ENCODE measurements at places on chromosomes 2 and 18.

- DNase-seq, result no peak
These were observed 70.6 kb downstream of the DAW1 start for GRCh38 chr2:227942021-227942420.

DNA sequence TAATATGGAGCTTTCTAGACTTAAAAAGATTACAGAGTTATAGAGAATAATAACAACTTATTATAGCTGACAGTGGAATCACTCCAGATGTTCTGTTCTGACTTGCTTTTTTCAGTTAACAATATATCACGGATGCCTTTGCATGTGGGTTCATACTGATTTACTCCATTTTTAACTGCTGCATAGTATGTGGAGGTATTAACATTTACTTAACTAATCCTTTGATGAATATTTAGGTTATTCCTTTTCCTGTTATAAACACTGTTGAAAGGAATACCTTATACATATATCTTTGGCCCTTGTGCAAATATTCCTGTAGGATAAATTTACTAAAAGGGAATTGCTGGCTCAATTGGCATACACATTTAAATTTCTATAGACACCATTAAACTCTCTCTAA lies 33.1 kb upstream of the ZFP36L2 start:
- no peak for DNase-seq

- no peak for DNase-seq
These were observed 971 bp upstream of the FBXO41 start for GRCh38 chr2:73285159-73285739.

GRCh38 chr18:2394684-2395083 lies 176.6 kb downstream of the METTL4 start:
- no peak for DNase-seq

- DNase-seq, result no peak
These were observed 69.5 kb upstream of the ZSWIM2 start for GRCh38 chr2:186918495-186918894.

DNA sequence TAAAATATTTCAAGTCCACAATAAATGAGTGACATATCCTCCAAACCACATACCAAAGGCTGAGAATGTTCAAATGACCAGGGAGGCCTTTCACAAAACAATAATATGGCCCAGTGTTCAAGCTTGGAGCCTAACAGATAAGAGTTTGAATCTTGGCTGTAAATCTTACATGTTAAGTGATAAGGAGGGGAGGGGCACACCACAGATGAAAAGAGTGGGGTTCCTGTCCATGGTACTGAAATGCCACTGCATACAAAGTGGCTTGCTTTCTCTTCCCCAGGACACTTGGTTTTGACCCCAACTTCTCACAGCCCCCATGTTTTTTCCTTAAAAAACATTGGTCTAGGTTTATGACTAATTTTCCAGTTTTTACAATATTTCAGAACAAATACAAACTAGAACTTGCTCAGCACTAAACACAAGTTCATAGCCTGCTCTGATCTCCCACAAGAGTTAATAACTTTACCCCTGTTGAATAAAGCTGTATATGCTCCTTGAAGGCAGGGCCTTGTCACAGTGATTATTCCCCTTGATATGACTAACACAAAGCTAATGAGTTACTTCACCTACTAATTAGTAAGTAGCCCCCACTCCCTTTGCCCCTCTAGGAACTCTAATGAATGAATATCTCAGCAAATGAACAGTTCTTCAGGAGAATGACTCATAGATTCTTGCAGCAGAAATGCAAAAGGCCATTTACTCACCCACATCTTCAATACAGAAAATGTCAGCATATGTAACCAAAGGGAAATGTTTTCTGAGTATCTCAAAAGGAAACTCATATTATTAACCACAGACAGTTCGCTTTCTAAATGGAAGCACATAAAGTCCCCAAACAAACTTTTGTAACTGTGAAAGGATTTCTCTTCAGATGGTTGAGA lies 142.2 kb downstream of the SATB2 start:
- DNase-seq, result no peak

DNA sequence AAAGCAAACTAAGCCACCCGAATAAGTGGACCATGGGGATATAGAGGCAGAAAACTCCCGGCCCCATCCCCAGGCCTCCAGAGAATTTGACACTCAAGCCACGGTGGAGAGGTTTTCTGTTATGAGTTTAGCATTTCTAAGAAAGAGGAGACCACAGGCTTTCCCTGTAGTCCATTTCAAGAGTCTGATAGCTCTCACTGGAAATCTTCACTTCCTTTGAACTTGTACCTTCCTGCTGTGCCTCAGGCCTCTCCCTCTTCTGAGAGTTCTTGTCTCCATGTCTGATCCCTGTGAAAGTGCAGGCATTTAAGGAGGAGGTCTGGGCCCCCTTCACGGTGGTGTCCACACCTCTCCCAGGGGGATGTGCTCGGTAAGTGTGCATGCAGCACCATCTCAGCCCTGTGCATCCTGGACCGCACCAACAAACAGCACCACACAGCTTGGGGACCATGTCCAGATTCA lies 113.7 kb downstream of the BCL2 start:
- DNase-seq, result no peak

- DNase-seq, result peak; percentile 65
These were observed 19.6 kb downstream of the TUBB6 start for GRCh38 chr18:12327510-12328178.

DNA sequence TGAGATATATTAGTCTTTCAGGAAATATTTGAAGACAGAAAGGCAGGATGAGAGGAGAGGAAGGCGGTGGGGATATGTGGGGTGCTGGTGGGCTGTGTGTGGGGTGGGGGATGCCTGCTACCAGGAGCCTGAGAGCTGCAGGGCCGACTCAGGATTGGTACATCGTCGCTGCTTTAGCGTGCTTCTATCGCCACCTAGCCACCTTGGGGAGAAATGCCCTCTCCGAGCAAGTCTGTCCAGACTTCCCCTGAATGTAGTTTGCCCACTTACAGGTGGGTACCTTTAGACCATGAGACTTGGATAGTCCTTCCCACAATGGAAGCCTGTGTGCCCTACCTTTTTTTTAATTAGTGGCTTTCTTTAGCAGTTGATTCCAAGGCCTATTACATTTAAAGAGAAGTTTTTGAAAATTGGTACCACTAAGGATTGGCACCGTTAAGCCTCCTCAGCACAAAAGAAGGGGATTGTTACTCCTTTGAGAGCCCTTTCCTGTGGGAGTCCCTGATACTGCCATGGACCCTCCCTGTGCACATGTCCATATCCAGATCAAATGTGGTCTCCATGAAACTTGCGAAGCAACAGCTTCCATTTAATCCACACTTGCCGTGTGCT lies 114.1 kb upstream of the NDUFV2 start:
- peak; percentile 27 for DNase-seq

DNA sequence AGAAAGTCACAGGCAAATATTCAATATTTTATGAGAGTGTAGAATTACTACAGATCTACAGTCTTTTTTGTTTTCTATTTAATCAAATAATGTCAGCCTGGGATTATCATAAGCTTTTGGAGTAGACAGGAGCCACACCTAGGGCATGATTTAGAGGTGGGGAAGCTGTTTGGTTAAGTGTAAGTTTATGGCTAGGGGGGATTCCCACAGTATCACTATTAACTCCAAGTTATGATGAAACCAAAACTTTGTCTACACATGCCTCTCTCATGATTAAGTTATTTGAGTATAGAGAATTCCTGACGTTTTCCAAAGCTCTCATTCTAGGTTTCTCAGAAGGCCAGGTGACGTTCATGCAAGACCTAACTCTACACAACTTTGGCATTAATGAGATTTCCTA lies 2.1 kb downstream of the SERPINB10 start:
- DNase-seq, result no peak

GRCh38 chr18:36633961-36634412 lies 194.8 kb downstream of the TPGS2 start:
- no peak for DNase-seq

DNA sequence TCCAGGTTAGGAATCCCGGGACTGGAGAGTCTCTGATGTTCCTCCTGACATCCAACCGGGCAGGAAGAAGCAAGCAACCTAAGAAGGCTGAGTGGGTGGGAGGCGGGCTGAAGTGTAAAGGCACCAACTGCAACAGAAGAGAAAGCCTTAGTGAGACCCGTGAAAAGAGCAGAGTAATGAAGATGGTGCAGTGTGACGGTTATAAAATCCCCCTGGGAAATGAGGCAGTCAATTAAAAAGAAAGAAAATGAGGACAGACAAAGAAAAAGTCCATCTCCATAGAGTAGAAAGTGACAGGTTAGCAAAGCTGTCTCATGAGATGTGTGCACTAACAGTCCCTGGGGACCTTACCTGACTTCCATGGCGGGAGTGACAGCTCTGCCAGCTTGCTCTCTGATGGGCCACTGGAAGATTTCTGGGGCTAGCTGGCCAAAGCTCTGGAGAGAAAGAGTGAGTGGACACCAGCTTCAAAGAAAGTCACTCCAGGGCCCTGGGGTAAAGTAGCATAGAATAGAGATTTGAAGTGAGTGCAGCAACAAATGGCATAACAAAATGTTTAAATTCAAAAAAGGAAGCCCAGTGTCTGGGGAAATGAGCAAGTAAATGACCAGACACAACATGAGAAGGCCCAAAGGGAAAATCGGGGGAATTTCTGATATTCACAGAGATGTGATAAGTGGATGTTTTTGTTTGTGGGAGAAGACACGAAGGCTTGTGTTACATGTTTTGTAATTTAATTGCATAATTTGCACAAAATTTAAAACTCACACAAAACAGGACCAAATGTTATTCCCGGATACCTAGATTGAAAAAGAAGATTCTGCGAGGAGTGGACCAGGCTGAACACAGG lies 44.1 kb upstream of the IGFBP2 start:
- no peak for DNase-seq

DNA sequence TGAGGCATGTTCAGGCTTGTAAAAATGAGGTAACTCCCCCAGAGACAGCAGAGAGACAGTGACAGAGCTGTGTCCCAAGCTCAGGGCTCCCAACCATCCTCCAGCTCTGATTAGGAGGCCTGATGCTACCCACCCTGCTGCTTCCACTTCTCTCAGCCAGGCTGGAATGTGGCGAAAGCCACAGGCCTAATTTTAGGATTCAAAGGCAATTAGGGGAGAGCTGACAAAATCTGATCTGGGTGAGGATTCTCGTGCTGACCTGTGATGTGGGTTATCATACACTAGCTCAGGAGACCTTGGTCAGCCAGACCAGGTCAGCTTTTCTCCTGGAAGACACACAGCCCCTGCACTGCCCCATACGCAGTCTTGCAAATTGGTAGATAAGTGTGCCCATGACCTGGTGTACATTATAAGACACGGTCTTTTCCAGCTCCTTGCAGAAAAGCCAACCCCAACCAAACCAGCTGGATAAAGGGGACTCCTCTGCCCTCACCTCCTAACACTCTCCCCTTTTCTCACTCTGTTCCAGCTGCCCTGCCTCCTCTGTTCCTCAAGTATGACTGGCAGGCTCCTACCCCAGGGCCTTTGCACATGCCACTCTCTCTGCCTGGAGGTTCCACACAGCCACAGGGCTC lies 225.9 kb downstream of the MGAT5 start:
- DNase-seq, result no peak

DNA sequence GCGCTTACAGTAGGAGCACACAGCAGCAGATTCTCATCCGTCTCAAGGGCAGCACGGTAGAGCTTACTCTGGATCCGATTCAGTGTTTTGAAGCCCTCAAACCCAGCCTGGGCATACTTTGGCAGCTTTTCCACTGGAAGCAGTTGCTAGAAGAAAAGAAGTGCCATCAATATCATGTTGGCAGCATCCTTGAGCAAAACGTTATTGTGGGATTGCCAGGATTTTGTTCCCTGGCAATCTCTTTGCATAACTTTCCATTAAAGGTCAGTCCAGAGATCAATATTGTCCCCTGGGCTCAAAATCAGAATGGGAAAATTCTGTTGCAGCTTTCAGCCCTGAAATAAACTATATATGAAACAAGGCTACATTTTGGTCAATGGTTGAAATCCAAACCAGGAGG lies 8.4 kb downstream of the SNRNP200 start:
- no peak for DNase-seq
